ENCODE measurements at places on chromosomes 6 and 20.

DNA sequence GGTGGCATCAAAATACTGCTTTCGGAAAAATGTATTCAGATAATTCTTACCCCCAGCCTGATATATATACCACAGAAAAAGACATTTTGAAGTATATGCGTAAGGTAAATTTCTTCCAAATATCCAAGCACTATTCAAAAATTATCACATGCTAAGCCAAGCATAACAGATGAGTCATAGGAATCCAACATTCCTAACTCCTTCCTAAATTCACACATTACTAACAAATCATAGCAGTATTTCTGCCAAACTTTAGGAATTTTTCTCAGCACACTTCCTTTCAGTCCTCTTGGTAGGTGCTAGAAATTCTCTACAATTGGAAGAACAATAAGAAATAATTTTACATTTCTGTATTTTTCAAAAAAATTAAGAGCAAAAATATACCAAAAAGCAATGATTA is 417.5 kb downstream of the EYS start:
- no peak for DNase-seq

DNA sequence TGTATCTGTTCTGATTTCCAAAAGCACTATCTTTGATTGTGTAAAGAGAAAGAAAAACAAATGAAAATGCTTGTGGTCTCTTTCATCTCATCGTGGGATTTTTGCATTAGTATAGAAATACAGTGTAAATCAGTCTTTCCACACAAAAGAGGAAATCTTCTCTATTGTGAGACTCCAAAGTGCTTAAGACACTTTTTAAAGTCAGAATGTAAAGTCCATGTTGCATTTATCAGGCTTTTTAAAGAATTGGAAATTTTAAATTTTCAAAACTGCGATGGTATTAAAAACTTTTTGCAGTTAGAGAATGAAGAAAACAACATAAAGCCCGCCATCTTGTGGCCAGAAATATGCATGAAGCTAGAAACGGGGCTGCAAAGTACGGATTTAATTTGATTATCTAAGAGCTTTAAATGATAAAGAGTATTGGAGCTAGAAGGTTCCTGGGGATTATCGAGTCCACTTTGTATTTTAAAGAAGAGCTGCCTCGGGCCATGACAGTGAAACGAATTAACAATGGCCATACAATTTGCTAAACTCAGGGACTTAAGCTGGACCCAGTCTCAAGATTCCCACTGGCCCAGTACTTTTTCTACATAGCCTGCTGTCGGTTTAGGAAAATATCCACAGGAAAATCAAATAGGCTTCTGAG is 339.6 kb downstream of the ARHGAP18 start:
- peak; percentile 81 for DNase-seq

DNA sequence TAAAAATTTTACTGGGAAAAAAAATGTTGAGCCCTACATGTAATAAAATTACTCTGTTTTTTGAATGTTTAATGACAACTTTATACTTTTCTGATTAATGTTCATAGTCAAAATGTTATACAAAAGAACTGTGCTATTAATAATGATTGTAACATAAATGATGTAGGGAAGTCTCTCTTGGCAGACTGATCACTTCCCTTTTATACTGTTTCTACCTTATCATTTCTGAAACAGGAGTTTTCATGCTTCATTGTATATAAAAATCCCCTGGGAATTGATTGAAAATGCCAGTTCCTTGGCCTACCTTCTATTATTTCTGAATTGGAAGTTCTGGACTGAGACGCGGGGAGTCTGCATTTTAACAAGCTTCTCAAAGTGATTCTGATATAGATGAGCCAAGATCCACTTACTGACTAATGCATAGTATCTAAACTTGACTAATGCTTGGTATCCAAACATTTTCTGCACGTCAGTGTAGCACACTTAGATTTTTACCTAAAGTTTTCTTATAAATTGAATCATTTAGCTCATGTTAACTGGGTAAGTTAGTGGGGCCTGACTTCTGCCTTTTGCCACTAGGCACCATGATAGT is 7.2 kb upstream of the HDAC2 start:
- DNase-seq = no peak

DNA sequence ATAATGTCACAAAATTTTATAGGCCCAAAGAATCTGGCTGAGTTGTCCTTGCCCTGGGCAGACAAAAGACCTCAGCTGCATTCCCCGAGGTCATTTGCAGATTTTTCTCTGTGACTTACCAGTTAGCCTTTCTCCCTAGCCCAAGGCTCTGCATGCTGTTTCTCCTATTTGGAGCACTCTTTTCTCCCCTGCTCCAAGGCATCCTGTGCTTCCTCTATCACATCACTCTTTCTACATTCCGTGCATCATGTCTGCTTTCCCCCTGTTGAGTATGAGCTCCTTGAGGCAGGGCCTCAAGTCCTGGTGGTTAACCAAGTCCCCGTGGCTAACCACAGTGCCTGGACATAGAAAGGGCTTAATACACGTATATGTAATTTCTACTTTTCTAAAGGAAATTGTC is 593 bp upstream of the GSTA3 start:
- no peak for DNase-seq

GRCh38 chr6:15389084-15389764 is 143.4 kb downstream of the JARID2 start:
- no peak for DNase-seq
